ENCODE measurements at places on chromosomes 12 and 14.

DNA sequence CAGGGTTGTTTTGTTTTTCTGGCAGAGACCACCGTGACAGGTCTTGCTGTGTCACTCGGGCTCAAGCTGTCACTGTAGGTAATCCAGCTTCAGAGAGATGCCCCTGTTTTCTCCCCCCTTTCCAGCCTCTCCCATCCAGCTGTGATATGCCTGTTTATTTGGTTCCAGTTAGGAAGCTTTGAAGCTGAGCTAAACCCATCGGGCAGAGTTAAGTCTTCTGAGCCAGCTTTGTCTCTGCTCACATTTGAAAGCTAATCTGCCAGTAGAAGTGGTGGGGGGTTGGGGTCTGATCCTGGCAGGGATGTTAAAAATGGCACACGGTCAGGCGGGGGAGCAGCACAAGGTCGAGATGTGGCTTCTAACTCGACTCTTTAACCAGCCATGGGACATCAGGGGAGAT lies 130.0 kb downstream of the TSPAN9 start:
- DNase-seq: no peak

DNA sequence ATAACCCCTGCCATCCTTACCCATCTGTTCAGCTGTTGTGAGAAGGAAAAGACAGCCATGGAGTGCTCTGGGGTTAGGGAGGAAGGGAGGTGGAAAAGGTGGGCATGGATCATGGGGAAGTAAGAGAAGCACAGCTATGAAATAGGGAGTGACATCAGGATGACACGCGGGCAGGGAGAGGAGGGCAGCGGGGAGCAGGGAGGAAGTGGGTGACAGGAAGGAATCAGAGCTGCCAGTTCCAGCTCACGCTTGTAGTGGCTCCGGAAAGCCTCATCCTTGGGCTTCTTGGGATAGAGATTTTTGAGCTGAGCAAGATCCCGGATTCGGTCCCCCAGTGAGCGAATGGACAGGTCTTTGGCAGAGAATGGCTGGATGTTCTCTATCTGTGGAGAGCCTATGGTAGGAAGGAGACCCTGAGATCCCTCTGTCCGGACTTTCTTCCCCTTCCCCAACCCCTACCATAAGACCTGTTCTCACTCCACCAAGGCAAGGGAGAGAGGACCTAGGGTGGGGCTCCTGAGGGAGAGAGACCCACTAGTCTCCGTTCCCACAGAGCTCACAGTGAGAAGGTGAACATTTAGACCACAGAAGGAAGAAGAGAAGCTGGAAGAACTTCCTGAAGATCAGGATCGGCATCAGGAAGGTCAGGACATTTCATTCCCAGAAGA lies 10.3 kb downstream of the NAB2 start:
- no peak for DNase-seq

GRCh38 chr12:123744836-123745235 lies 17.3 kb upstream of the DNAH10 start:
- no peak for DNase-seq

- no peak for DNase-seq
Measured at GRCh38 chr12:22396253-22396652, 61.7 kb upstream of the ST8SIA1 start.

DNA sequence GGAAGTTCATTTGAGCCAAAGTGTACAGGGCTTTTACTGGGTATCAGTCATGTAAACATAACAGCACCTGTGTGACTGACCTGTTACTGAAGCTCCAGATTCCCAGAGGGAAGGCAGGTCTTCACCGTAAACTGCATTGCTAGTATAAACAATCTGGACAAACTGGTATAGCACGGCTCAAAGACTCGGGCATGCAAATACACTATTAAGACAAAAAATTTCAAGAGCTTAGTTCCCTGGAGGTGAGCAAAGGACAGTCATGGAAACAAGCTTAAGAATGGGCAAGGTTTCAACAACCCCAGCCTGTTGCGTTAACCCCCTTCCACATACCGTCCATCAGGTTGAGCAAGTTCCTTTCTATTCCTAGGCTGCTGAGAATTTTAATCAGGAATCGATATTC lies 9.4 kb downstream of the PARP11 start:
- DNase-seq: no peak

GRCh38 chr14:59363531-59364226 lies 101.5 kb downstream of the GPR135 start:
- DNase-seq: no peak
